ENCODE measurements at places on chromosomes 5 and 9. TPM values are rescaled to one million over a fixed set of nuclear protein-coding genes. Genes with fewer than 3 reads are reported as not detected.

DNA sequence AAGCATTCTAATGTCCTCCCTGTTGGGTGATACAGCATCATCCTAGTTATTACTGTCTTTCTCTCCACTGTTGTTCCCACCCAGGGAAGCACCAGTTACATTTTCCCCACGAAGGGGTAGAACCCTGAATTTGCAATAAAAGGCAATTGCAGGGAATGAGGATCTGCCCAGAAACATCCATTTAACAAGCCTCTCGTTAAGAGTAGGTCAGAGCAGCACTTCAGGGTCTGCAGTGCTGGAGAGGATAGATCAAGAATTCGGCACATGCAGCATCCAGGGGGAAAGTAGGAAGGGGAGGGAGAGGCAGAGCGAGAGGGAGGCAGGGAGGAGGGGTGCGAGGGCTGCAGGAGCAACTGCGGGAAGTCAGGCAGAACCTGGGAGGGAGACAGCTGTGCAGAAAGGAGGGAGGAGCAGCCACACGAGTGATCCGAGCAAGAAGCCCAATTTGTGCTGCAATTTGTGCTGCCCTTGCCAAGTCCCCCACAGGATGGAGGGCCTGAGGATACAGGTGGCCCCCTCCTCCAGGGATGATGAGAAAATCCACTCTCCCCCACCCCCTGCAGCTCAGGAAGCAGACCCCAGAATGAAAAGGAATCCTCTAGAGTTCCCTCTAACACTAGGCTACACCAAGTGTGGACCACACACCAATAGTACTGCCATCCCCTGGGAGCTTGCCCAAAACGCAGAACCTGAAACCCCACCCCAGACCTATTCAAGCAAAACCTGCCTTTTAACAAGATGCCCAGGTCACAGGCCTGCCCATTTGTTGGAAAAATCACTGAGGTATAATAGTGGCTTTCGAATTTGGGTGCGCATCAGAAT lies 62.2 kb downstream of the EPB41L4B start:
- no peak for DNase-seq

GRCh38 chr5:77170-77501 lies 14.8 kb upstream of the PLEKHG4B start:
- DNase-seq: no peak

DNA sequence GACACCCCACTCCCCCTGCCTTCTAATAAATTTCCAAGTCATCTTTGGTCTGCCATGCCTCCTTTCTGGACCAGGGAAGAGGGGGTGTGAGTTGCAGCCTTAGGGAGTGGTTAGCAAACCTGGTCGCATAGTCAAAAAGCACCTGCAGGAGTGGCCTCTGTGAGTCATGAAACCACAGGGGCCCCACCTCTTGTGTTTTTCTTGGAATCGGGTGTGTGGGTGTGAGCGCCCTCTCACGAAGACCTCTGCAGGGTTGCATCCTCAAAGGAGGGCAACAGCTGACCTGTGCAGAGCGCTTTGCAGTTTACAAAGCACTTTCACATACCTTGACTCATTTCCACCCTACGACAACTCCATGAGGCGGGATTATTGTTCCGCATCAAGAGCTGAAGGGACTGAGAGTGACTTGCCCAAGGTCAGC lies 36.8 kb upstream of the TEX48 start:
- peak; percentile 31 for DNase-seq

DNA sequence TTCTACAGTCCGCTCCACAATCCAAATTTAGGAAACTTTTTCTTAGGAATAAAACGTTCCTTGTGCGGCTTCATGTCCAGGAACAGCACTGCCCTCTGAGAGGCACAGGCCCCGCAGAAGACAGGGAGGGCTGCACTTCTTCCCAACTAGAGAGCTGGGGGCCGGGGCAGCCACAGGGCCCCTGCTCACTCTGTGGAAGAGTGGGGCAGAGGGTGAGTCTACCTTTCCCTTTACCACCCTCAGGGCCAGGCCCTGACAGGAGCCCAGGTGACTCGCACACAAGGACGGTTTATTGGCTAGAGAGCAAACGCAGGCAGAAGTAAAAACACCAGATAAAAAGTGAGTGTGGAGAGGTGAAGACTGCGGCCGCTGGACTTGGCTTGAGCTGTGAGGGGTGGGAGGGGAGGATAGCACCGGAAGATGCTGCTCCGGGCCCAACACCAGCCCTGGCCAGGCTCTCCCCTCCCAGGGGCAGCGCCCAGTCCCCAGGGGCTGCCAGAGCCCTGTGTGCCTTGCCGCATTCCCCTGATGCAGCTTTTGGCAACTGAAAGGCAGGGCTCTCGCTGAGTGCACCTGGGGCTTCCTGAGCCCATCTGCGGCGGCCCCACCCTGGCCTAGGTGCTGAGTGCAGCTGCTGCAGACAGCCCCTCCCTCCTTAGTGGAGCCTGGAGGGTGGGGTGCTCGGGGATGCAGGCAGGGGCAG lies 20.2 kb downstream of the SH3GLB2 start:
- DNase-seq: no peak

DNA sequence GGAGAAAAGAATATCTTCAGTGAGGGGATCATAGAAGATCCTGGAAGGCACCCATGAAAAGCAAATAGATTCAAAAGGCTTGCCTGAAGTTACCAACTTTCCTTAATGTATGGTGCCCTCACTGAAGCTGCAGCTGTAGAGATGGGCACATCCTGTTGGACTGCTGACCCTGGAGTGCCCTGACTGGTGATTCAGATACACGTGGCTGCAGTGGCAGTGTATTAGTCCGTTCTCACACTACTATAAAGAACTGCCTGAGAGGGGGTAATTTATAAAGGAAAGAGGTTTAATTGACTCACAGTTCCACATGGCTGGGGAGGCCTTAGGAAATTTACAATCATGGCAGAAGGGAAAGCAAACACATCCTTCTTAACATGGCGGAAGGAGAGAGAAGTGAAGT lies 80.3 kb downstream of the OSMR start:
- no peak for DNase-seq

The STPG3 gene
- 0.54 TPM for total RNA-seq

The CCDC183 gene
- 1.6 TPM for total RNA-seq
